ENCODE measurements at places on chromosomes 2 and 18.

GRCh38 chr2:230664128-230664527 lies 48.5 kb upstream of the CAB39 start:
- DNase-seq: no peak

DNA sequence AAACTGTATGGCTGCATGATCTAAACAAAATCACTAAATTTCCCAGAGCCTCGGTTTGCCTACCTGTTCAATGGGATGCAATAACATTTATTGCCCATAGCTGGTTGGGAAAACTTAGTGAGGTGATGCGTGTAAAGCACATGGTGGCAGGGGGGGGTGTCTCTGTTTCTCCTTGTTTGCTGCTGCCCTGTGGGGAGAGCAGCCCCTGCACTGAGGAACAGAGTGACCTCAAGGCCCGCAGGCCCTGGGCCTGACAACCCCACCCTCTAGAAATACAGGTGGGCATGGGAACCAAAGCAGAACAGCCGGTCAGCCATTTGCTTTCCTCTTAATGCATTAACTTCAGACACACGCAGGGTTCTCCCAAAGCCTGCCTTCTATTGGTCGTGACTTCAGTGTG lies 55.1 kb upstream of the SLC66A3 start:
- no peak for DNase-seq

- DNase-seq: no peak
These were observed 62.3 kb upstream of the BOD1L2 start for GRCh38 chr18:57084331-57085271.

GRCh38 chr2:197982565-197982964 lies 178.2 kb downstream of the PLCL1 start:
- DNase-seq: no peak

- no peak for DNase-seq
These were observed 6.1 kb upstream of the CCDC195 start for GRCh38 chr2:224722250-224722649.

Data from stimulated activated CD4-positive, alpha-beta T cell treated with anti-CD3 and anti-CD28 coated beads, Interleukin-1b, Interleukin-23, amount 100 ng/mL, for 24 hours (primary cell).